ENCODE measurements at places on chromosomes 5 and 9.

DNA sequence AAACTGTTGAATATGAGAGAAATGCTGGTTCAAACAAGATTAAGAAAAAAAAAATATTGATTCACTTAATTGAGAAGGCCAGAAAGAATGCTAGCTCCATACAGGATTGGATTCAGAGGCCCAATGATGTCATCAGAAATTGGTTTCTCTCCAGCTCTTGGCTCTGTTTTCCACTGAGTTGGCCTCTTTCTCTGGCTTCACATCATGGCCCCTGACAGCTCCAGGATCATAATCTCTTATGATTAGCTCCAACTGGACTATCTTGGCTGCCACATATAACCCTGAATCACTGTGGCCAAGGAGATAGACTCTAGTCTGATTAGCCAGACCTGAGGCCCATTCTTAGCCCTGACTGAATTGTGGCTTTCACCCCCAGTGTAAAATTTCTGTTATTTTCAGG lies 244.7 kb upstream of the GRAMD2B start:
- DNase-seq = no peak

DNA sequence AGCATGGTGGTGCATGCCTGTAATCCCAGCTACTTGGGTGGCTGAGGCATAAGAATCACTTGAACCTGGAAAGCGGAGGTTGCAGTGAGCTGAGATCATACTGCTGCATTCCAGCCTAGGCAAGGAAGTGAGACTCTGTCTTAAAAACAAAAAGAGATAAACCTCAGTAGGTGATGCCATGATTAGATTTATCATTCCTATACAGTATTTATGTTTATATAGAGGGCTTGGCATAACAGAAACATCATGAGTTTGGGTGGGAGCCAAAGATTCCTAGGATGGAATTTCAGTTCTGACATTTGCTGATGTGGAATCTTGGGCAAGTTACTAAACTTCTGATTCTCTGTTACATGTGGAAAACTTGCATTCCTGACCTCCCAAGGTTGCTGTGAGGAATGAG lies 22.3 kb downstream of the RFK start:
- no peak for DNase-seq

GRCh38 chr5:1564182-1564748 lies 40.5 kb upstream of the LPCAT1 start:
- peak; percentile 20 for DNase-seq

GRCh38 chr5:151719228-151720000 lies 32.7 kb upstream of the SPARC start:
- no peak for DNase-seq

GRCh38 chr5:15002173-15002572 lies 130.6 kb upstream of the ANKH start:
- no peak for DNase-seq

GRCh38 chr5:9497347-9497746 lies 48.5 kb downstream of the SEMA5A start:
- DNase-seq = no peak

DNA sequence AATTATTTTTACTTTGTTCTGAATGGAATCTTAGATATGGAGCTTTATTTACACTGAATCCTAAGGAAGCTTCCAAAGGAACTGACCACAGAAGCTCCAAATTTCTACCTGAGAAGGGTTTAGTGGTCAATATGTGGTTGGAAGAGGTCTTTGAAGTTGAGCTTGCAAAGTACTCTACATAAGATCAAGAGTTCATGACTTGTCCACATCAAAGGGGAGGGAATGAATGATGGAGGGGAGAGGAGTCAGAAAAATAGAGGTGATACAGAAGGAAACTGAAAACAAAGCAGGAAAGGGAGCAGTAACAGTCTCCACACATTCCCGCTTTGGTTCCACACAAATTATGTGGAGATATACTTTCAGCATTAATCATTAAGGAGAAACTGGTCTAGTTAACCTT lies 450.9 kb downstream of the HINT1 start:
- DNase-seq = no peak

DNA sequence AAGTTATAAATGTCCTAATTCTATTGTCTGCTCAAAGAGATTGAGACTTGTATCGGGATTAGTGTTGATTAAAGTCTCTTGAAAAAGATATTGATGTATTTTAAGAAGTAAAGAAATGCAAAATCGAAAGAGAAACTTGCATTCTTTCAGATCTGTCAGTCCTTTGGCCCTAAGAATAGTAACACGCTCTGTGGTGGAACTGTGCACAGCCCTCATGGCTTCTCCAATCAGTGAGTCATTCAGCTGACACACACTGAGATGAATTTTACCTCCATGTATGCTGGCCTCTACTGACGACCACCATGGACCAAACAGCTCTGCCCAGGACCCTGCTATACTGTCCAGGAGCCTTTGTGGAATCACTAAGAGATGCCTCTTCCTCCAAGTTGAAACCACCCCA lies 232.4 kb downstream of the ESM1 start:
- peak; percentile 37 for DNase-seq

GRCh38 chr5:83220331-83220730 lies 143.0 kb downstream of the XRCC4 start:
- no peak for DNase-seq

DNA sequence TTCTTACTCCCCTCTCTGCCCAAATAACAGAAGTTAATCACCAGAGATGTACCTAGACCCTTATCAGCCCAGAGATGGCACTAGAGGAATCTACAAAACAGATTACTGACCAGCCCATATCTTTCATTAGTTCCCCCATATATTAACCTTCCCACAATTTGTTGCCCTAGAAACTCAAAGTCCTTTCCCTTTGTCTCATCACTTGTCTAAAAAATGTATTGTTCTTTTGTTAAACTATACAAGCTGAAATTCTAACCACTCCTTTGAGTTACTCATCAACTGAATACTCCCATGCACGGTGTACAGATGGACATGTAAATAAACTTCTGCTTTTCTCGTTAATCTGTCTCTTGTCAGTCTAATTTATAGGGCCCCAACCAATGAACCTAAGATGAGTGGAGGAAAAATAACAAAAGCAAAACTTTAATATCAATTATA lies 130.9 kb downstream of the CCDC192 start:
- no peak for DNase-seq

DNA sequence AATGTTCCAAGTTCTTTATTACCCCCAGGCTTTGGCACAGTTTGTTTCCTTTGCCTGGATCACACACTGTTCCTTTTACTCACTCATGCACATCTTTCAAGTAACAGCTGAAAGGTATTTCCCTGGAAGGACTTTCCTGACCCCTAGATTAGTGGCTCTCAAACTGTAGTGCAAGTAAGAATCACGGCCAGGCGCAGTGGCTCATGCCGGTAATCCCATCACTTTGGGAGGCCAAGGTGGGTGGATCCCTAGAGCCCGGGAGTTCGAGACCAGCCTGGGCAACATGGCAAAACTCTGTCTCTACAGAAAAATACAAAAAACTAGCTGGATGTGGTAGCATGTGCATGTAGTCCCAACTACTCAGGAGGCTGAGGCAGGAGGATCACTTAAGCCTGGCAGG lies 19.1 kb upstream of the DELE1 start:
- no peak for DNase-seq

DNA sequence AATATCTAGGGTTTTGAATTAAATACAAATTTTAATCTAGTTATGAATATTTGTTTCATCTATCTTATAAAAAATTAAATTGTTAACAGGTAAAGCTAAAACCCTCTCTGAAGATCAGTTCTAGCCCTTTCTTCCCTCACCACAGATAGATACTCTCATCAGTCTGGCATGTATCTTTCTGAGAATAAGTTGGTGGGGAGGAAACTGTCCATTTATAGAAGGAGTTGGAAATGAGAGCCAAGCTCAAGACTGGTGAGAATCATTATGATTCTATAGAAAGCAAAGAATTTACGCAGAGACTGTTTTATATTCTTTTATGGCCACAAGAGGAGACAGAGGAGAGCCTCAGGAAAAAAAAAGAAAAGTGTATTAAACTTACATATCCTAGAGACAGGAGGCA lies 59.0 kb downstream of the STARD4 start:
- DNase-seq = no peak

GRCh38 chr5:61674378-61674777 lies 342.3 kb downstream of the ZSWIM6 start:
- no peak for DNase-seq

- DNase-seq = no peak
Observed at GRCh38 chr5:14528926-14529325, 52.7 kb upstream of the OTULINL start.

- DNase-seq = no peak
Observed at GRCh38 chr9:79952401-79952800, 380.6 kb downstream of the TLE4 start.

- DNase-seq = no peak
Observed at GRCh38 chr9:2601785-2602378, 19.7 kb upstream of the VLDLR start.

DNA sequence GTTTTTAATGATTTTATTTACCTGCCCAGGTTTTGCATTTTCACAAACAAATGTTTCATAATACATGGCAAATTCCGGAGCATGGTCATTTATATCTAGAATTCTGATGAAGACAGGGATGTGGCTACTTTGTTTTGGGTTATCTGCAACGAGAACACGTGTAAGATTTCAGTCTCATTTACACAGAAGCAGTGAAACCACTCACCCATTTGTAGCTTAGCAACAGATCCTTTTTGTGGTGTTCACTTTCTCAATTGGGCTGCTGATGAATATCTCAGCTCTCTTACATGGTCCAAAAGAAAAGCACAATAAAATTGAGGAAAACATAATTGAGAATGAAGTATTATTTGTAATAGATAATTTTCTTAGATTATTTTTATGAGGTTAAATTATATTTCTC lies 148.6 kb downstream of the CDH9 start:
- no peak for DNase-seq

DNA sequence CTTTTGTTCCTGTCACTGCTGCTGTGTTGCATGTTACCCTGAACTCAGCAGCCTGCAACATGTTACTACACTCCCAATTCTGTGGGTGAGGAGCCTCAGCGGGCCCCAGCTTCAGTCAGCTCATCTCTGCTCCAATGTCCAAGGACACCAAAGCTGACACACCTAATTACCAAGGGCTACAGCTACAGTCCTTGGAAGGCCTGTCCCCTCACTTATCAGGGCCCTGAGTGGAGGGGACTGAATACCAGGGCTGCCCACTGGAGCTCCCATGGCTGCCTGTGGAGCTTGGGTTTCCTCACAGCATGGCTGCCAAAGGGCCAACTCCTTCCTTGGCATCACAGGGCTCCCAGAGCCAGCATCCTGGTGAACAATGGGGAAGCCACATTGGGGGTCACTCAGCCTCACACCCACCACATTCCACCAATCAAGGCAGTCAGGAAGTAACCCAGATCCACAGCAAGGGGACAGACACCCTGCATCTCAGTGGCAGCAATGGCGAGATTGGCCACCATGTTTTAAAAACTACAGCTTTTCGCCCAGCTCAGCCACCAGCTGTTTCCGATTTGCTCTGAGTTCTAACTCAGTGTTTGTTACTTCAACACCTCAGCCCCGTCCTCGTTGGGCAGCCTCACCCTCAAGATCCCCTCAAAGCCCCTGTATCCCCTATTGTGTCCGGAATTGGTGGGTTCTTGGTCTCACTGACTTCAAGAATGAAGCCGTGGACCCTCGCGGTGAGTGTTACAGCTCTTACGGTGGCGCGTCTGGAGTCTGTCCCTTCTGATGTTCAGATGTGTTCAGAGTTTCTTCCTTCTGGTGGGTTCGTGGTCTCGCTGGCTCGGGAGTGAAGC lies 18.9 kb downstream of the SEMA4D start:
- DNase-seq = no peak

DNA sequence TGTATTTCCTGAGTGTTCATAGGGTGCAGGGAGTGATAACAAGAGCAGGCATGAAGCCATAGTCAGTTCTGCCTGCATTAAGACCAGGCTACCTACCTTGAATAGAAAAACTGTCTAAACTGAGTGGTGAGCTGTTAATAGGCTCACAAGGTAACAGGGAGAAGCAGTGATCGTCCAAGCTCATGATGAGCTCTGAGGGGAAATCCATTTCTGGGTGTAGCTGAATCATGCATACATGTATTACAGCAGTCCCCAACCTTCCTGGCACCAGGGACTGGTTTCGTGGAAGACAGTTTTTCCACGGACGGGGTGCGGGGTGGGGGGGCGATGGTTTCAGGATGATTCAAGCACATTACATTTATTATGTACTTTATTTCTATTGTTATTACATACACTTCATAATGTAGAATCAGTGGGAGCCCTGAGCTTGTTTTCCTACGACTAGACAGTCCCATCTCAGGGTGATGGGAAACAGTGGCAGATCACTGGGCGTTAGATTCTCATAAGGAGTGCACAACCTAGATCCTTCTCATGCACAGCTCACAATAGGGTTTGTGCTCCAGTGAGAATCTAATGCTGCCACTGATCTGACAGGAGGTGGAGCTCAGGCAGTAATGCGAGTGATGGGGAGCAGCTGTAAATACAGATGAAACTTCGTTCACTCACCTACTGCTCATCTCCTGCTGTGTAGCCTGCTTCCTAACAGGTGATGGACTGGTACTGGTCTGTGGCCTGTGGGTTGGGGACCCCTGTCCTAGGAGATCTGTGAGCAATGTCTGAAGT lies 100.0 kb upstream of the IL6ST start:
- peak; percentile 30 for DNase-seq

DNA sequence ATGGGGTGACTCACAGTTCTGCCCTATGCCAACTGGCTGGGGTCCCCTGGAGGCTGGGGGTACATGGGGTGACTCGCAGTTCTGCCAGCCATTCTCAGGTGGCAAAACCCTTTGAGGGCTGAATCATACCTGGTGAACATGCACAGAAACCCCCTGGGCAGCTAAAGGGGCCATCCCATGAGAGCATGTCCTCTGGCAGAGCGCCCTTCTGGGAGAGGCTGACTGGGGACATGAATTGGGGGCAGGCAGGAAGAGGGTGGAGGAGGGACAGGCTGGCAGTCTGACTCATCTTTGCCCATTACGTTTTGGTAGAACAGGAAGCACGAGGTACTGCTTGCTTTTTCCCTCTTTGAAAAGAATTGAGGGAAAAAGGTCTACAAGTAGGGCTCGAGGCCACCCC lies 16.7 kb downstream of the TRAF1 start:
- DNase-seq = peak; percentile 69

- no peak for DNase-seq
Observed at GRCh38 chr5:128539038-128539429, 989 bp upstream of the FBN2 start.

- DNase-seq = no peak
Observed at GRCh38 chr9:132646726-132647125, 23.1 kb downstream of the DDX31 start.

GRCh38 chr5:132381614-132382013 lies 12.1 kb downstream of the SLC22A5 start:
- DNase-seq = no peak

DNA sequence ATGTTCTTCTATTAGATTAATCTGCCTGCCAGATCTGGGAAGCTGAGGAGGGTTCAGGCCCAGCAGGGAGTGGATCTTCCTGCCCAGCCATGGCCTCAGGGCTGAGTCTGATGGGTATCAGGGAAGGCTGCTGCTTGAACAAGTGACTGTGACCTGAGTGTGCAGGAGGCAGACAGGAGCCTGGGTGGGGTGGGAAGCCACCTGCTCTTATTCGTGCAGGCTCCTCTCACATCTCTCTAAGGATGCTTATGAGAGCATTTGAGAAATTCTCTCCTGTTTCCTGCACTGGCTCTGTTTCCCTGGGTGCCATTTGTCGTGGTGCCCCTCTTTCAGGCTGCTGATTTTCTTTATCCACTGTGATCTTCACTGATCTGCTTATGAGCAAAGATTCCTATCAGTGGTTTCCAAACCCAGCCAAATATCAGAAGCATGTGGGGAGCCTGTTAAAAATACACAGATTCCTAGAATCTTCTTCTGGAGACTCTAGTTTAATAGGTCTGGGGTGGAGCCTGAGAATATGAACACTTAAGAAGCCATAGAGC lies 2.1 kb downstream of the RGS3 start:
- no peak for DNase-seq

All from CD4-positive, alpha-beta T cell treated with Interferon alpha-2 for 1 hour (primary cell).